ENCODE measurements at places on chromosomes 2 and 18. TPM values are rescaled to one million over a fixed set of nuclear protein-coding genes. Genes with fewer than 3 reads are reported as not detected.
A peak's percentile ranks its signal among the peaks of the same experiment; 100 is the strongest.

Gene SLC5A7
- not detected for total RNA-seq

GRCh38 chr18:74389171-74389927 is 67.8 kb downstream of the DIPK1C start:
- no peak for DNase-seq

Gene ATP9B
- total RNA-seq: 9.9 TPM

- no peak for DNase-seq
These were observed 49.7 kb downstream of the TPO start for GRCh38 chr2:1462994-1463393.

Gene CD8B2
- total RNA-seq: not detected

Gene PPP1R1C
- not detected for total RNA-seq

Gene CHRNA1
- 0.10 TPM for total RNA-seq

Gene FZD7
- total RNA-seq: 5.7 TPM

DNA sequence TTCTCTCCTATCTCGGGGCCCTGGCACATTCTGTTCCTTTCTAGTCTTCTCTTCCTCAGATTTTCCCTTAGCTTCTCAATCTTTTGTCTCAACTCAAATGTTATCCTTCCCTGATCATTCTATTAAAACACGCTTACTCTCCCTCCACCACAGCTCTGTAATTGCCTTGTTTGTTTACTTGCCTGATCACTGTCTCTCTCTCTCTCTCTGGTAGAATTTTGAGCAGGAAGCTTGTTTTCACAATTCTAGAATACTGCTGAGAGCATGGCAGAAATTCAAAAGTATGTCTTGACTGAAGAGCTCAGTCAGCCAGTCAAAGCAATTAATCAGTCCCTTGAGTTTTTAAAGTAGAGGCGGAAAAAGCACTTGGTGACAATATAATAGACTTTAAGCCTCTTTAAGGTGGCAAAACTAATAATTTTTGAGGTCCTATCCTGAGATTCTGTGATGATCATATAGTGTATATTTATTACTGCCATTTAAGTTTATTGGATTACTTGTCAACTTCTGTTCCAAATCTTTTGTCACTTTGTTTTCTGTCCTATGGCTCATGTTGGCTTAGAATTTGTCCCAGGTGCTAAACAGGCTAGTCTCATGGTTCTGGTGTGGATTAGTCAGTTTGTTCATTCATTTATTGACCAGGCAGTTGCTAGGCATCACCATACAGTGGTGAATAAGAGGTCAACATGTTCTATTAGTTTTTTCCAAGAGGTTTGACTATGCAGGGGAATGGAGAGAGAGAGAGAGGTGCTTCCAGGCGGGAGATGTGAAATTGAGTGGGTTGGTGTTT is 2.3 kb downstream of the PSMD1 start:
- no peak for DNase-seq

Gene TYMS
- 59.2 TPM for total RNA-seq

- no peak for DNase-seq
These were observed 858 bp upstream of the RTP5 start for GRCh38 chr2:241868661-241869081.

Gene TMEM150A
- 9.7 TPM for total RNA-seq

- DNase-seq: no peak
These were observed 12.4 kb upstream of the TANK start for GRCh38 chr2:161147856-161148255.

GRCh38 chr2:101038455-101039255 is 36.6 kb downstream of the RPL31 start:
- no peak for DNase-seq

Gene TYW5
- 5.3 TPM for total RNA-seq

Gene B3GNT2
- total RNA-seq: 26.5 TPM

- no peak for DNase-seq
These were observed 267.4 kb upstream of the NT5C1B start for GRCh38 chr2:18856765-18857164.

Gene CIDEA
- not detected for total RNA-seq

GRCh38 chr2:162579169-162579568 is 235.2 kb downstream of the GCA start:
- DNase-seq: no peak

DNA sequence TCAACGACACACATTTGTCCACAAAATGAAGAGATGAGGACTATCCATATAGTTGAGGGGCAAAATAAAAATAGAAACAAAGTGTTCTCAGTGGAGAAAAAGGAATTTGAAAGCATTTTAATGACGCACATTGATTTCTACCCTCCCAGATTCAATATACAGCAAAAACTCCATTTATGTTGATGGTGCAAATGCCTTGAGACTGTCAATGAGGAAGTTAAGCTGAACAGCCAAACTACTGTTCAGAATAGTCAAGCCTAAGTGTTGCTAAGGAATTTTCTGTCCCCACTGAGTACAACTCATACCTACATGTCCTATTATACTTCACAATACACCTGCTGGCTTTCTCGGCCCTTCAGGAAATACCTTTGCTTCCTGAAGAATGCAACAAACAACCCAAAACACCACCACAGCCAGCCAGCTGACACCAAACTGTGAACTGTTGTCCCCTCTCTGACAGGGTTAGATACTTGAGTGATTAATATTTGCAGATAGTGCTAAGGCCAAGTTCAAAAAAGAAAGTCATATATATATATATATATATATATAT is 27.8 kb upstream of the DARS1 start:
- no peak for DNase-seq

GRCh38 chr18:76679945-76680344 is 142.4 kb upstream of the ZNF236 start:
- no peak for DNase-seq

GRCh38 chr2:160652236-160652635 is 158.6 kb upstream of the RBMS1 start:
- peak; percentile 34 for DNase-seq

Gene RPIA
- 25.3 TPM for total RNA-seq

Gene FAM117B
- total RNA-seq: 0.90 TPM

DNA sequence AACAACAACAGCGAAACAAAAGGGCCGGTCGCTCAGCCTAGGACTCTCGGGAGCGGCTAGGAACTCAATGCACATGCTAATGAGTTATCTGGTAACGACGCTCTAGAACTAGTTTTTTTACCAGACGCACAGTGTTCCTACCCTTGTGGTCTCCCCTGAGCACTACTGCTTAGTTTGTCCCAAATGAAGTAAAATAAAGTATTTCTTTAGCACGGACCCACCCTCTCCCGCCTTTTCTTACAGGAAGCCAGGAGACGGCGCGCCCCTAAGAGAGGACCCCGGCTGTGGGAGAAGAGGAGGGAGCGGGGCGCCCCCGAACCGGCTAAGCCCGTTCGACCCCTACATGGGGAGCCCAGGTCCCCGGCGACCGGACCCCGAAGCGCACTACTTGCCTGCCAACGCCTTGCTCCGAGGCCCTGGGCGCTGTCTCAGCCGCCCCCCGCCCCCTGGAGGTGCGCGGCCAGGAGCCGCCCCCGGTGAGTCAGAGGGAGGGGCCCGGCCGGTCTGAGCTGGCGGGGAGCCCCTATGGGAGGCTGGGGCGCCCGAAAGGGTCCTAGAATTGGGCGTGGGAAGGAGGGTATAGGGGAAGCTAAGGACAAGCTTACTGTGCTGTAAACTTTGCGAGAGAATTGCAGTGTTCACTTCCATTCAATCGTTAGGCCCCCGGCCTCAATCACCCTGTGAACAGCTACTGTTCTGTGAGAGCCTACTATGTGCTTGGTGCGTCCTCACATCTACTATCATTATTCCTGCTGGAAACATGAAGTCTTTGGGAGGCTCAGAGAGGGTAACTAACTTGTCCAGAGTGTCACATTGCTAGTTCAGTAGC is 3.6 kb upstream of the CAPG start:
- DNase-seq: no peak

GRCh38 chr18:48781988-48782363 is 168.8 kb downstream of the SMAD7 start:
- DNase-seq: no peak

Data from HT1080 (cell line).